Right ventricle myocardium superior (tissue), 1 donor: ENCODE measurements at places on chromosomes 2 and 18.

DNA sequence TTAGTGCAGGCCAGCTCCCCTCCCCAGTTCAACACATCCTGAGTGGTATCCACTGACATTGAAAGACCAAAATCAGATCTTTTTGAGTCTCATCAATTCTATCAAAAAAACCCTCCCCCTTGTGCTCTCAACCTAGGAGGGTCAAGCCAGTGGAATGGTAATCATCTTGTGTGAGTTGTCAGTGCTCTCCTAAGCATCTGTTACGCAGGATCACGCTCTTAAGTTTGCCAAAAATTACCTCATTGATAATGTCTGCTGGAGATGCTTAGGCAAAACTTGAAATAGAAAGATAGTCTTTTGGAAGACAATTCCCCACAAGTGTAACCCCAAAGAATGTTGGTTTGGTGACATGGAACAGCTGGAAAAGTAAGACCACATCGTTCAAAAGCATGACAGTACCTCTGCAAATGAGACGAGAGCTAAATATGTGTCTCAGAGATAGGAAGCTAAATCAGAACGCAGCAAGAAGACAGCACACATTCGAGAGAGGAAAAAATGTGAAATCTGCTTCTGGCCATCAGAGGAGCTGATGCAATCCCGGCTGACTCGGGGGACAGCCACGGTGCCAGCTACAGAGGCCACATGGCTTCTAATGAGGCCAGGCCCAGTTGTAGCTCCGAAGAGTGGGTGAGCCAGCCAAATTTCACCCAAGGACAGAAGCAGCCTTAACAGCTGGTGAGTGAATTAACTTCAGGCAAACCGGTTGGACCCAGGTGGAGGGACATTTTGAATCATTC is 753.9 kb downstream of the RNF144A start:
- DNase-seq, result peak; percentile 81

DNA sequence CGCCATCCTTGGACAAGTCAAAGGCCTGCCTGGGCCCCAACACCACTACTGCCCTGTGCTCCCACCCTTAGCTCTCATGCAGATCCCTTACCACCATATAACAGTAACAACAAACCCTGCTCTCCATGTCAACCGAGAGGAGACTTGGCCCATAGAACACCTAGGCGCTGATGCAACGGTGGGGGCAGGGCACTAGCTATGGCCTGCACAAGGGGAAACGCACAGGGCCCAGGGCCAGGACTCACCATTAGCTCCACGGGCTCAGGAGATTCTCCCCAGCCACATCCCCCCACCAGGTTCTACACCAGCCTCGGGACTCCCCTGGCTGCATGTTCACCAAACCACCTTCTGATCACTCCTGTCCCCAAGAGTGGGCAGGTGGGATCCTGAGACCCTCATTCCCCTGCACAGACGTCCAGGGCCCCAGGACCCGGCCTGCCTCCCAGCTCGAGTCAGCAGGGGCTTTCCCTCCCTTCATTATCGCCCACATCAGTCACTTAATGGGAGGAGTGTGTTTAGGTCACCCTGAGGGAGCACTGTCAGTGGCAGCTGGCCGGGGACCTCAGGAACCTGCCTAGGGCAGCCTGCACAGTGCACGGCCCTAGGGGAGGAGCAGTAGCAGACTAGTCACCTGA is 29.3 kb downstream of the ANKMY1 start:
- no peak for DNase-seq

DNA sequence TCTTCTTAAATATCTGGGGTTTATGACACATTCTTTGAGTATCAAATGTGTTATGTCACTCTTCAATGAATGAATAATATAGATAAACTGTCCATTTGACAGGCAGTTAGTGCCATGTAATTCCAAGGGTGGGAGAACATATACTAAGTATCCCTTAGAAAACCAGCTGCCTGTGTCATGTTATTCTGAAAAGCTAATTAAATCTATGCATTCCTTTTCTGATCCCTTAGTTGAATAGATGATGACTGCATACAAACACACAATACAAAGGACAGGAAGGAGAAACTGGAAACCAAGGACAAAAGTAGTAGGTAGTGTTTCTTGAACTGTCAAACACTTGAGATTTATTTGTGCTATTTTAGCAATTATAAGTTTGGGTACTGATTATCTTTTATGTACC is 8.3 kb downstream of the ARHGAP28 start:
- DNase-seq, result no peak

- no peak for DNase-seq
Measured at GRCh38 chr2:122634256-122634655, 878.8 kb downstream of the TSN start.

DNA sequence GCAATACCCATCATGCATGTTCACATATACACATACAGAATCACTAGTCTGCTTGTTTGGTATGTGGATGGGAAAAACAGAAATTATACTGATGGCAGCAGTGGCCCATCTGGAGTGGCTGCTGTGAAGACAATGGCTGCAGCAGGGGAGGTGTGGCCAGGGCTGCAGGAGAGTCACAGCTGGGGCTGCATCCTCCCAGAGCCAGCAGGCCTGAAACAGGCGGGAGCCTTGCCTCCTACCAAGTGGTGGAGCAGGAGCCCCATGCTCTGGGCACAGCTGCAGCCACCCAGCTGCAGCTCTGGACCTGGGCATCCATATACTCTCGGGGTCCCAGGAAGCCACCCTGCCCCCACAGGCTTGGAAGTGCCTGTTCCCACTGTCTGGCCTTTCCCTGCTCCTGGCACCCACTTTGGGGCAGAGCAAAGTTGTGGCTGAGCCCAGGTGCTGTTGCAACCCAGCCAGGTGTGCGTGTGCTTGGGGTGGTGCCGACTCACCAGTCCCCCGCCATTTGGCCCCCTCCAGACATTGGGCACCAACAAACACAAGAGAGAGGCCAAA is 136.6 kb downstream of the SPAG16 start:
- DNase-seq, result no peak

GRCh38 chr18:48294899-48295585 is 114.1 kb downstream of the ZBTB7C start:
- DNase-seq, result no peak

- no peak for DNase-seq
Measured at GRCh38 chr18:54388203-54389142, 30.8 kb downstream of the C18orf54 start.

DNA sequence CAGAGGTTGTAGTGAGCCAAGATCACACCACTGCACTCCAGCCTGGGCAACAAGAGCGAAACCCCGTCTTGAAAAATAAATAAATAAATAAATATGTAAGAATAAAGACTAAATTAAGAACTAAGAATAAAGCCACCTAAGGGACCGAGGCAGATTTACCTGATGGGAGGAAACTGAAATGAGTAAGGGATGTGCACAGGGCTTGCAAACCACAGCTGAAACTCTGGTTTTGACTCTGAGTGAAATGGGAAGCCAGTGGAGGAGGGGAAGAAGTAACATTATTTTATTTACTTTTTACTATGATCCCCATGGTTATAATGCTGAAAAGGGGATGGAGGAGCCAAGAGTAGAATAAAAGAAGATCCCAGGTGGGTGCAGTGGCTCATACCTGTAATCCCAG is 107.3 kb downstream of the CABYR start:
- no peak for DNase-seq

DNA sequence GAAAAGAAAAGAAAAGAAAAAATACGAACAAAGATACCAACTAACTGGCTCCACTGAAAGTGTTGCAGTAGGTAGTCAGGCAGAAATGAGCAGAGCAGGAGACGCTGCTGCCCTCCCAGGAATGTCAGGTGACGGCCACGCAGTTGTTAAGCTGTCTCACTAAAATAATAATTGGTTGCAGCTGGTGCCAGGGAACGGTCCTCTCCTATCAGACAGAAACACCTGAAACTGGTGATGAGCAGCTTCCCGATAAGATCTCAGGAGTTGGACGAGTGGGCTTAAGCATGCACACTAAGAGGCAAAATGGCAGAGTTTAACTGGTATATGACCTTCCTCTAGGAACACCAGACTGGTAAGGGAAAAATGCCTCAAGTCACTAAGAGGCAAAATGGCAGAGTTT is 611.1 kb downstream of the ZEB2 start:
- no peak for DNase-seq

- DNase-seq, result no peak
Measured at GRCh38 chr2:152050915-152051314, 47.9 kb downstream of the CACNB4 start.

- no peak for DNase-seq
Measured at GRCh38 chr2:183868707-183869106, 729.6 kb upstream of the ZNF804A start.

DNA sequence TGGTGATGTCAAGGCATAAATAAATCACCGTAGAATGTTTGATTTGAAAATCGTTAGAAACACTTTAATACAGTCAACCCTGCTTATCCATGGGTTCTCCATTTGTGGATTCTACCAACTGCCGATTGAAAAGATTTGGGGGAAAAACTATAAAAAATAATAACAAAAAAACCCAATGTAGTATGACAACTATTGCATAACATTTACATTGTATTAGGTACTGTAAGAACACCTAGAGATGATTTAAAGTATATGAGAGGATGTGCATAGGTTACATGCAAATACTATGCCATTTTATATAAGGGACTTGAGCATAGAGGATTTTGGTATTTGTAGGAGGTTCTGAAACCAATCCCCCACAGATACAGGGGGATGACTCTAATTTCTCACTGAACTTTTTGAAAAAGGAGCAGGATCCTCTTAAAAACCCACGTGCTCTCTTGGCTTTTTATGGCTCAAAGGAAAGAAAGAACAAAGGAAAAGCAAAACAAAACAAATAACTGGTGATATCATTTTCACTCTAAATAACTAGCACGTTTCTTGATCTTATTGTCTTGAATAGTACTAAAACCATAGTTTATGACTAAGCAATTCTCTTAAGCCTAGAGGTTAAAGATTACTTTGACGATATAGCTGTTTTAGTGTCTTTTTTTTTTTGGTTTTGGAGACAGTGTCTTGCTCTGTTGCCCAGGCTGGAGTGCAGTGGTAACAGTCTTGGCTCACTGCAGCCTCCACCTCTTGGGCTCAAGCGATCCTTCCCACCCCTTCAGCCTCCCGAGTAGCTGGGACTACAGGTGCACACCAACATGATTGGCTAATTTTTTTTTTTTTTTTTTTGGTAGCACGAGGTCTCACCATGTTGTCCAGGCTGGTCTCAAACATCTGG is 17.0 kb downstream of the GMCL1 start:
- DNase-seq, result no peak

DNA sequence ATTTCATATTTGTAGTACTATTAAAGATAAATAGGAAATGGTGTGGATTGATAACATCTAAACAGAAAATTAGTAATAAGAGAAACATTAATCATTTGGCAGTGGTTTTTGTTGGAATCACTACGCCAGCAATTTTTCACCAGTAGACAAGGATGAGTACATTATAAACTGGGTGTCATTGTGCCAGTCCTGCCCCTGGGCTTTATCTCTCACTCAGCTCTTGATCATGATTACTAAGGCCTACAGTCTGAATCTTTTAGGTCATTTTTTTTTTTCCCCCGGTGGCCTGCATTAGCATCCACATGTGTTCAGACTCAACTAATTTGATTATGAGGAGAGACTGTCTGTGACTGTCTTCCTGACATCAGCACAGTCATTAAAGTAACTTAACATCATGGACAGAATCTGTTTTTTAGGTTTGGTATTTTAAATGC is 16.2 kb downstream of the GULP1 start:
- DNase-seq, result no peak

- peak; percentile 97 for DNase-seq
Measured at GRCh38 chr2:238320246-238320647, at the start of gene TRAF3IP1. Gene TRAF3IP1, plus strand, starts transcription at chr2:238320518. Its CDS starts 145 bp downstream, at chr2:238320663.

DNA sequence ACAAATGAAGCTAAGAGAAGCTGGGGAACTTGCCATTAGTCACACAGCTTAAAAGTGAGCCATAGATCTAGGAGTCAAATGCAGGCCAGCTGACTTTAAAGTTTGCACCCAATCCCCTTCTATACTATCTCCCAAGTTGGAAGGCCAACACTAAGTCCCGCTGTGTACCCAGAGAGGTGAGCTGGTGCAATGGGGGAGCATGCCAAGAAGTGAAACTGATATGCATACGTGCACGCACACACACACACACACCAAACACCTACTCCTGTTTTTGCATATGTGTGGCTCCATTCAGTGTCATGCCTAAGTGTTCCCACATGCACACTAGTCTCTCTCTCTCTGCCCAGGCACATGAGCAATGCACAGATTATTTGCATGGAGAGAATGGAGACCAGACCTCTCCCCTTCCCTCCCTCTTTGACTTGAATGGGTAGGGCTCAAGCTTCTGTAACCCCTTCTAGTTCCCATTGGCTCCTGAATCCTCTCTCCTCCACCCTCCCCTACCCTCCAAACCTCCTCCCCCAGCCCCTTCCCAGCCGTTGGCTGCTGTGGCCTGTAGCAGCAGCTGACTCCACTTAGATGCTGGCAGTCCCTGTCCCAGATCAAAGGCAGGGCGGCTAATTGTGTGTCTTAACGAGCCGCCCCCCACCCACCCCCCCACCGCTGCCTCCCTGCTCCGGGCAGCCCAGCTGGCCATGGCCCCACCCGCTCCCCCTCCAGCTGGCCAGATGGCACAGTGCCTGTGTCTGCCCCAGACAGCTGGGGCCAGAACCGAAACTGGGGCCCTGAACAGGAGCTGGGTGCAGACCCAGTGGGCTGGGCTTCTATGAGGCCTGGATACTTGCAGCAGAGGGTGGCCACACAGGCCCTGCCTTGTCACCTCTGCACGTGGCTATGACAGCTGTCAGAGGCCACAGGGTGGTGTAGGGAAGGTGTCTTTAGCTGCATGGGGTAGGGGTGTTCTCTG is 5.6 kb downstream of the WNT10A start:
- no peak for DNase-seq

DNA sequence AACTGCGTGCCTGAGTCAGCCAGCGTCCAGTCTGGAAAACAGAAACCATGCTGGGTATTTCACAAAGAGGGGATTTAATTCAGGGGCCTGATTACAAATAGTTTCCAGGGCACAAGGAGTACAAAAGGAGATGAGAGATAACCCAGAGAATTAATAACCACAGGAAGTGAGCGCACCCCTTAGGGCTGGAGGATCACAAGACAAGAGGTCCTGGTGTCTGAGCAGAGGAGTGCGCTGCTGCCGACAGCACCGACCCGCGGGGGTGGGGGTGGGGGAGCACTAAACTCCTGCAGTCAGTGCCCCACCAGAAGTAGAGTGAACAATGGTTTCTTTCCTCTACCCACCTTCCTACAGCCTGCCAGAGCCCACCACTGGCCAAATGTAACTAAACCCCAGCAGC is 20.8 kb upstream of the MAL start:
- peak; percentile 6 for DNase-seq

- no peak for DNase-seq
Measured at GRCh38 chr18:23735021-23735464, 45.8 kb downstream of the LAMA3 start.

GRCh38 chr2:47024046-47024445 is 108.4 kb upstream of the MCFD2 start:
- no peak for DNase-seq

- no peak for DNase-seq
Measured at GRCh38 chr2:72919414-72920317, 2.3 kb downstream of the EMX1 start.

DNA sequence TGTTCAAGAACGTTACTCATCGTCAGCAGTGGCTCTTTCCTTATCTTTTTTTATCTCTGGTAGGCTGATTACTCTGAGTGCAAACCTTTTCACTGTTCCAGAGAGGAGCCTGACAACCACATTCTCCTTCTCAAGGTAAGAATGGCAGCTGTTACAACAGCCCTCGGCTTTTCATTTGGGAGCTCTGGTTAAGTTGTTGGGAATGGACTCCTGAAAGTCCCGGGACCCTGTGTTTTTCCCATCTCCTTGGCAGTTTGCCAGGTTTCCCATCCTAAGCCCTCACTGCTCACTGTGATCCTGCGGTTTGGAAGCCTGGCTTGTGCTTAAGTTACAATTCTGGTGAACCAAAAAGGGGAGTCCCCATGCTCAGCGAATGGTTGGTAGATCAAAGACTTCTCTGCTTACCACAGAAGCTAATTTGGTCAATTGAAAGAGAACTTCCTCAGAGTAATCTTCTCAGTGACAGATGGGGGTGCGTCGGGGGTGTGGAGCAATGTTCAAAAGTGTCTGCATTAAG is 122.3 kb downstream of the LYPD6B start:
- no peak for DNase-seq
